Skin of body (tissue), 3 donors: ENCODE measurements at places on chromosomes 12 and 14. TPM values are rescaled to one million over a fixed set of nuclear protein-coding genes. Genes with fewer than 3 reads are reported as not detected.

DNA sequence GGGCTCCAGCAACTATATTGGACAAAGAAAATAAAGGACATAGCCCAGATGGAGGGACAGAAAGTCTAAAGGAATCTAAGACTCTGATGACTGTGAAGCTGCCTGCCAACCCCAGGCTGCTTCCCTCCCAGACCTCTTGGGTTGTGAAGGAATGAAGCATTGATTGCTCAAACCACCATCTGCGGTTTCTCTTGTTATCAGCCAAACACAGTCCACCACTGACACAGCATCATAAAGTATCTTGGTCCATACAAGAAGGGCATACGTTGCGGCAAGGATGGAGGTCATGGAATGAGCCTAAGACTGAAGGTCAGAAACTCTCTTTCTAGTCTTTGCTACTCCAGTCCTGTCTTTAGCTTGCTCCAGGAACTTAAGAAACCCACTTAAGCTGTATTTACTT lies 58.5 kb upstream of the PLXNC1 start:
- no peak for DNase-seq

- DNase-seq, result peak; percentile 37
These were observed 17.4 kb upstream of the GALNT16 start for GRCh38 chr14:69242311-69243224.

GRCh38 chr14:24133735-24134134 lies 2.3 kb upstream of the PSME1 start:
- DNase-seq, result no peak

LIN7A gene
- 5.9 TPM for total RNA-seq

PTPRR gene
- total RNA-seq, result 0.49 TPM

CLEC1B gene
- 0.39 TPM for total RNA-seq
